ENCODE measurements at places on chromosomes 1 and 21.

GRCh38 chr1:145858238-145858900 lies 512 bp downstream of the PIAS3 start:
- peak; percentile 55 for DNase-seq

DNA sequence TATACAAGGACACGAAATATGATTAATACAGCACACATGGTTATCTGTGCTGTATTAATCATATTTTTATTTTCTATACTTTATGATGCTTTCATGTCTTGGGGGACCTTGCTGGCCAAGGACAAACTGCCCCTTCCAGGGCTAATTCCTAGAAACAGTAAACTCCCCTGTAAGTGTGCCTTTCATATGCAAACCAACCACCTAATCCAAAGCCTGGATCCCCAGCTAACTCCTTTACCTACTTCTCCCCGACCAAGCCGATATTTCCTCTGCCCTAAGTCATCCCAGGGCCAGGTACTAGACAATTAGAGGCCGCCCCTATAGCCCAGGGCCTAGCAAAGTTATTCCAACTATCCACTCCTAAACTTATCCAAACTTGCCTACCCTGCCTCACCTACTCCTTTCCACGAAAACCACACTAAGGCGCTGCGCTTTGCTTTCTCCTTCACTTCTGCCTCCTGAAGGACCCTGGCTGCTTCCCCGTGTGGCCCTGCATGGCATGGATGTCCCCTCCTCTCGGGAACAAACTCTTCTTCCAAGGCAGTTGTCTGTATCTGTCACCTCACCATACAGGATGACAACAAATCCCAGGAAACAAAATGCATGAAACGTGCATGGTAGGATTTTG lies 10.2 kb downstream of the SH3BP5L start:
- no peak for DNase-seq

DNA sequence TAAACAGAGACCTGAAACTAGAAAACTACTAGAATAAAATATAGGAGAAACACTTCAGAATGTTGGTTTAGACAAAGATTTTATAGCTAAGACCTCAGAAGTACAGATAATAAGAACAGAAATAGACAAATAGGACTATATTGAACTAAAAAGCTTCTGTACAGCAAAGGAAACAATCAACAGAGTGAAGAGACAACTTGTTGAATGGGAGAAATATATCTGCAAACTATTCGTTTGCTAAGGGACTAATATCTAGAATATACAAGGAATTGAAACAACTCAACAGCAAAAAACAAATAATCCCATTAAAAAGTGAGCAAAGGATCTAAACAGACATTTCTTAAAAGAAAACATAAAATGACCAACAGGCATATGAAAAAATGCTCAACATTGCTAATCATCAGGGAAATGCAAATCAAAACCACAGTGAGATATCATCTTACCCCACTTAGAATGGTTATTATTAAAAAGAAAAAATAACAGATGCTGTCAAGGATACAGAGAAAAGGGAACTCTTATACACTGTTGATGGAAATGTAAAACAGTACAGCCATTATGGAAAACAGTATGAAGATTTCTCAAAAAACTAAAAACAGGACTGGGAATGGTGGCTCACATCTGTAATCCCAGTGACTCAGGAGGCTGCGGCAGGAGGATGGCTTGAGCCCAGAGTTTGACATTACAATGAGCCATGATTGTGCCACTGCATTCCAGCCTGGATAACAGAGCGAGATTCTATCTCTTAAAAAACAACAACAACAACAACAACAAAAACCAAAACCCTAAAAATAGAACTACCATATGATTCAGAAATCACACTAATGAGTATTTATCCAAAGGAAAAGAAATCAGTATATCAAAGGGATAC lies 37.3 kb upstream of the ZSWIM5 start:
- no peak for DNase-seq

- DNase-seq, result no peak
Measured at GRCh38 chr1:236308827-236309226, 27.1 kb upstream of the ERO1B start.

GRCh38 chr1:20123722-20124455 lies 4.6 kb upstream of the PLA2G2D start:
- DNase-seq, result no peak

GRCh38 chr1:64184003-64184440 lies 19.4 kb upstream of the UBE2U start:
- peak; percentile 50 for DNase-seq

- no peak for DNase-seq
Measured at GRCh38 chr1:152747831-152748230, 10.0 kb upstream of the KPRP start.

GRCh38 chr1:110482662-110483307 lies 31.8 kb downstream of the PROK1 start:
- DNase-seq, result no peak

GRCh38 chr1:32240140-32240951 lies 6.7 kb upstream of the FAM167B start:
- DNase-seq, result peak; percentile 76

GRCh38 chr1:200409203-200409760 lies 554 bp downstream of the ZNF281 start:
- DNase-seq, result peak; percentile 38

- no peak for DNase-seq
Measured at GRCh38 chr1:54464477-54465146, 58.4 kb upstream of the SSBP3 start.

GRCh38 chr21:41691205-41692184 lies 75.4 kb downstream of the RIPK4 start:
- DNase-seq, result no peak

- no peak for DNase-seq
Measured at GRCh38 chr1:118275472-118276115, 90.6 kb upstream of the SPAG17 start.

DNA sequence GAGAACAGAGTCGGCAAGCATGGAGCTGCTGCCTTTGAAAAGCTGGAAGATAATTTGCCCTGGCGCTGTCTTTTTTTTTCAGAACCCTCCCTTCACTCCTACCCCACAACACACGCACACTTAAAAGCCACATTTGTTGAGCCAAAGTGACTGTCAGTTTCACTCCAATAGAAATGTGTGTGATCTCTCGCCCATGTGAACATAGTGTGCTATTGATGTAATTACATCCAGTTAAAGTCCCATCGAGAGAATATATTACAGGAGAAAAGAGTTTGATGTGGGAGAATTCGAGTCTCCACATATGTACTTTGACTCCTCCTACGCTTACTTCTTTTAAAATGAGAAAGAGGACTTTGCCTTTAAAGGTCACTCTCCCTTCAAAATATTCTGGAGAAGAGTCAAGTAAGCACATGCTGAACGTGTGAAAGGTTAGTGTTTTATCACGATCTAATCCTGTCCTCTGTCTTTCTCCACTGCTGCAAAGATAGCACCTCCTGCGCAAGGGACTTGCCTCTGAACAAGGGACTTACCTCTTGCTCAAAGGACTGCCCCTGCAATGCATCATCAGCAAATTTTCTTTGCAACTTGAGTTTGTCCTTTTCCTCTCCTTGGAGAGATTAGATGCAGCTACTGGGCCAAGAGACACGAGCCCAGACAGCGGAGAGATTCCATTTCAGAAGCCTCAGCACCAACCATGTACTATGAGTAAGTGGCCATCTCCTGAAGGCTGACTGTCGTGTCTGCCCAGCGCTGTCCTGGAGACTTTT lies 613.9 kb downstream of the PTPRU start:
- DNase-seq, result no peak

- no peak for DNase-seq
Measured at GRCh38 chr1:29304025-29304684, 67.8 kb downstream of the PTPRU start.

DNA sequence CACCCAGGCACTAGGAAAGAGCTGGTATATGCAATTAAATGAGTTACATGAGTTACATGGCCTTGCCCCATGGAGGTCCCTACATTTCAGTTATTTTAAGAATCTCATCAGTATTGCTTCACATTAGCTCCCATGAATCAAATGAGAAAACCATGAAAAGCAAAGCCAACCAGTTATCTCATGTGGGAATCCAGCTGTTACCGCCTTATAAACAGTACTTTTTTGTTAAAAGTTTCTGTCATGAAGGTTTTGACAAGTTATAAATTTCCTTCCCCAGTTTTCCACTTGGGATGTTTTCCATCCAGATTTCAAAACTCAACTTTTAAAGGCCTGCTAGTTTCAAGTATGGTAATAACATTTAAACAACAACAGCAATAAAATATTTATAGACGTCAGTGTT lies 544.8 kb downstream of the NUF2 start:
- DNase-seq, result no peak

DNA sequence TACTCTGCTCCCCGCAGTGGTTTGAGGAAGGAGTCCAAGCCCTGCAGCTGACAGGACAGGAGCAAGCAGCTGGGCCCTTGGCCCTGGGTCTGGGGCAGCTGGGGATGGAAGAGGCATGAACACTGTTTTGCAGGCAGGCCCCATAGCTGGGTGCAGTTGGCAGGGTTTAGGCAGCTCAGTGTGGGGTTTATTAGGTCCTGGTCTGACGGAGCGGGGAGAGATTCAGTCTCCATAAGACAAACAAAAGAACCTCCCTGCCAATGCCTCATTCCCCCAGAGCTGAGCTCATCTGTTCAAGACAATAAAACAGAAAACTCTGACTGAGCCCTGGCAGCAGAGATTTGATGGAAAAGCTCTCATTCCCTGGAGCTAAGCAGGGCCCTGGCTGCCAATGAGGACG lies 37.3 kb downstream of the OLFML2B start:
- no peak for DNase-seq

DNA sequence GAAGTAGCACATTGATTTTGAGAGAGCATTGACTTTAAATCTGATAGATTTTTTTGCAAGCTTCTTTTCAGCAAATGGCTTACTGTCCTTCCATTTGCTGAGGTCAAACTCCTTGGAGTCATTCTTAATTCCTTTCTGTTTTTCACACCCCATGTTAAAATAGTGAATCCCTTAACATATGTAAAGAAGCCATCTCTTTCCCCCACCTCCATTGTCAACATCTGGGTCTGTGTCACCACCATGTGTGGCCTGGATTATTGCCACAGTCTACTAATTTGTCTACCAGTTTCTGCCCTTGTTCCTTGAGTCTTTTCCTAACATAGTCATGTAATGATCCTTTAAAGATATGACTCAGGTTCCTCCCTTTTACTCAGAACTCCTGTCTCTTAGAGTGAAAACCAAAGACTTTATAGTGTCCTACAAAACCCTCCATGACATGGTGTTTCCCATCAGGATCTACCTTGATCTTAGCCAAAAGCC lies 104.7 kb downstream of the ST6GALNAC3 start:
- no peak for DNase-seq

DNA sequence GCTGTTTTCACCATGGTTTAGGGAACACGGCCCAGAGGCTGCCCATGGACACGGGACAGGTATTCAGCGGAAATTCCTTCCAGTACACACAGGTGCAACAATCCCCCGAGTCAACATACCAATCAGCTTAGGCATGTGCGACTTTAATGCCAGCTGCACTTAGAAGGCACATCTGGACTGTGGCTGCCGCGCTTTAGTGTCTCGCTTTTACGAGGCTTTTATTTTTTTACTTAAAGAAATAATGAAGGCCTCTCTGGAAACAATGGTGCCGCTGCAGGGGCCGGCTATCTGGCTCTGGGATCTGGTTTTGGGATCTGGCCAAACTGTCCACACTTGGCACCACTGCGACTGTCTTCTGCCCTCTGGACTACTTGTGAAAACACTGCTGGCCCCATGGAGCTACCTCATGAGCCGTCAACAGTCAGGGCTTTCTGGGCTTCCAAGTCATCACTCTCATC lies 55.5 kb downstream of the SLC66A1 start:
- DNase-seq, result no peak

GRCh38 chr1:75554181-75554580 lies 56.7 kb downstream of the SLC44A5 start:
- no peak for DNase-seq

GRCh38 chr1:89754518-89754917 lies 66.3 kb upstream of the LRRC8D start:
- DNase-seq, result no peak

GRCh38 chr1:18253093-18253492 lies 145.5 kb downstream of the IGSF21 start:
- no peak for DNase-seq

DNA sequence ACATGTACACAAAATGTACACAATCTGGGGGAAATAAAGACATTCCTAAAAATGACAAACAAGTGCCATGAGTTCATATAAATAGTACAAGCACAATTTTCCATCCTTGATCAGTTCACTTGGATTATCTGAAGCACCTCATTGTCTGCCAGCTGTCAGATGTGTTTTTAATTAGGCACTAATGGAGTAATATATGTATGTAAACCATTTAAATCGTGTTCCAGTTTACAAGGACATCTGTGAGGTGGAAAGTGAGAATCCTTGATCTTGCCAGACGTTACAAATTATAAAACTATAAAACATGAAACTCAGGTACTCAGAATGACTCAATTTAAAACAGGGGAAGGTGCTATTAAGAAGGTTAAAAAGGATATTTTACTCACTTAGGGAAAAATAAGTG lies 1312.2 kb downstream of the PLA2G4A start:
- no peak for DNase-seq

DNA sequence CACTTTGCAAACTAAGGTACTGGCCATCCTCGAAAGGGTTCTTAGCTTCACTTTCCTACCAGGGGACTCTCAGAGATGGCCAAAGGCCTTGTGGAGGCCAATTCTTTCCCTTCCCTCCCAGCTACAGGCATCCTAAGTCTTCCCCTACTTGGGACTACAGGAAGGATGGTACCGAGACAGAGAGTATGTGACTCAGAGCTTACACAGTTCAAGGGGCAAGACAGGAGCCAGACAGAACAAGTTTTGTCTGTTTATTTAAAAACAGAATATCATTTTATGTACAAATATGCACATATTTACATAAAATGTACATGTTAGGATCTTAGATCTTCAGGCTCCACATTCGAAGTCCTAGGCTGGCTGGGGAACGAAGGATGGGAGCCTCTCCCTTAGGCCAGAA lies 1.1 kb upstream of the ARHGAP30 start:
- no peak for DNase-seq

- DNase-seq, result peak; percentile 50
Measured at GRCh38 chr21:45386728-45387371, 18.1 kb upstream of the COL18A1 start.

- DNase-seq, result no peak
Measured at GRCh38 chr1:154448331-154448811, 43.2 kb downstream of the IL6R start.
